ENCODE measurements at places on chromosomes 5 and 9.

- no peak for DNase-seq
These were observed 228.0 kb downstream of the MARCHF11 start for GRCh38 chr5:15951550-15951949.

DNA sequence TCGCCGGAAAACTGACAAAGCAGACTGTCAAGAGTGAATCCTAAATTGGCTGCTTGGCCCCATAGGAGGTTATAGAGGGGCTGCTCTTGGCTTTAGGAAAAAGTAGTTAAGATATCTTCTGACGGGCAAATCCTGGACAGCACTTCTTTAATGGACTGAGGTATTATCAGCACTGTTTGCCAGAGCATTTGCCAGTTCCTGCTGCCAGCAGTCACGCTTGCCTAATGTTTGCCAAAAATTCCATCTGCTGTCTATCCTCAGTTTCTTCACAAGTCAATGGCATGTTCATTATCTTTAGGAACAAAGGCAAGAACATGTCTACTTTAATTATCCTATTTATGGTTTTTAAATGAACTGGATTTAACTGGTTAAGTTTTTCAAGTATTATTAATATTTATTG, 25.8 kb upstream of the SREK1 start:
- DNase-seq = no peak

- DNase-seq = no peak
These were observed 12.3 kb downstream of the PPP2R2B start for GRCh38 chr5:146866263-146866662.

- DNase-seq = no peak
These were observed 60.3 kb upstream of the EPB41L4B start for GRCh38 chr9:109381011-109381729.

- no peak for DNase-seq
These were observed 12.4 kb upstream of the UBAC1 start for GRCh38 chr9:135973277-135974219.

DNA sequence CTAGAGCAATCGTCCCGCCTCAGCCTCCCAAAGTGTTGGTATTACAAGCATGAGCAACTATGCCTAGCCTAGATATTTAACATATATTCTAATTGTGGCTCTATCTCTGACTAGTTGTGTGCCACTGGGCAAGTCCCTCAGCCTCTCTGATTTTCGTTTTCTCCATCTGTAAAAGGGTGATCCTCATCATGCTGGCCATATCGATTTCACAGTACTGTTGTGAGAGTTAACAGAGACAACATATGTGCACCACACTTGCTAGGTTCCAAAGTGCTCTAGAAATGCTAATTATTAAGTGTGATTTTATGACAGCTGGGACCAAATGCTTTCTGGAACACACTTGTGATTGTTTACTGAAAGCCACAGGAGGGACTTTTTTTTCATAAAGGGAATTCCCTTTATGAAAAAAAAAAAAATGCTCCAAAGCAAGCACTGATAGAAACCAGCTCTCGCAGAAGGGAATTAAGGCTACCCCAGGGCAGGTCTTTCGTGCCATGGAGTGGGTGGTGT, 78.5 kb upstream of the EPB41L4B start:
- DNase-seq = no peak

DNA sequence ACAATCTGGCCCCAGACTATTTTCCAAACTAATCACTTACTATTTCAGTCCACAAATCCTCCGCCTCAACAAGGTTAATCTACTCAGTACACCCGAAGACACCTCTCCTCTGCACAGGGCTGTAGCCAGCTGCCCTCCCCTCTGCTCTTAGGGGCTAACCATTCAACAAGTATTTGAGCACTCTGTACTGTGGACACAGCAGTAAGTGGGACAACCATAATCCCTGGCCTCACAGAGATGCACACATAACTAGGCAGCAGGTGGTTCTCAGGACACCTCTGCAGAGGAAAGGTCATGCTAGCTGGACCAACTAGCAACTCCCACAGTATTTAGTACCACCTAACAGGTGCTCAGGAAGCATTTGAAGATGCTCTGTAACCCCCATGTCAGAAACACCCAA, 5.5 kb downstream of the CAMSAP1 start:
- DNase-seq = no peak

GRCh38 chr9:101081641-101082040, 53.1 kb downstream of the PLPPR1 start:
- no peak for DNase-seq

DNA sequence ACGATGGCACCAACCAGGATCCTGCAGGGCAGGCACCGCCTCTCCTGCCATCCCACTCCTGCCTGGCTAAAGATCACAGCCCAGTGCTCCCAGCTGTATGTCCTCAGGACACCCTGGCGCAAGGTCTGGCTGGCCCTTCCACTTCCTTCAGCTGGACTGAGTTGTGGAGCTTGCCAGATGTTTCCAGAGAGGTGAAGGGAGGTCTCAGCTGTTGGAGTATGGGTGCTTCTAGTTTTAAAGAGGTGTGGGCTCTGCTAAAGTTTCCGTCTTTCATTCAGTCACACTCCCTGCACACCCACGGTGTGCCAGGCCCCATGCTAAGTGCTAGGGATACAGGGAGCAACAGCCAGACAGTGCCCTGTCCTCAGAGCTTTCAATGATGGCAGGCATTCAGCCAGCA, 34.1 kb downstream of the C5orf15 start:
- no peak for DNase-seq

DNA sequence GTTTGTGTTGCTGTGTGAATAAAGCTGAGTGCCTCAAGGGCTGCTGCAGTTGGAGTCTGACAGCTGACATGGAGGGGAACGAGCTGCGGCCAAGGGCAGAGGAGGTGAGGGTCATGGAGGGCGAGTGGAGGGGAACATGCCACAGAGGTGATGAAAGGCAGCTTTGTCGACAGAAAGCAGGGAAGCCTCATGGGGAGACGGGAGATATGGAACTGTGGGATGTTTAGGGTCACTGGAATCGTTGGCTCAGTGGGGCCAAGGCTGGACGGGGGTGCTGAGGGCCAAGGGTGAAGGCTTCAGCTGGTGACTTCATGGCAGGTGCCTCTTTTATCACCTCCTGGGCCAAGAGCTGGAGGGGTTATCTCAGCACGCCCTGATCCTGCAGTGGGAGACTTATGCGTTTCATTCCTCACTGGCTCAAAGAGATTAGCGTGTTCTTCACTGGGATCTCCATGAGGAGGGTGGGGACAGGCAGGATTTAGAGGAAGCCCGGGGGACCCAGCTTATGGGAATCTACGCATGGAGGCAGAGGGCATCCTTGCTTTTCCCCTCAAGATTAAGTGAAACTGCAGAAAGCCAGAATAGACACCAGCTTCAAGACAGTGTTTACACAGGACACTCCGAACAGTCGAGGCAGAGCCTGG, 42.2 kb downstream of the FAM240B start:
- no peak for DNase-seq

DNA sequence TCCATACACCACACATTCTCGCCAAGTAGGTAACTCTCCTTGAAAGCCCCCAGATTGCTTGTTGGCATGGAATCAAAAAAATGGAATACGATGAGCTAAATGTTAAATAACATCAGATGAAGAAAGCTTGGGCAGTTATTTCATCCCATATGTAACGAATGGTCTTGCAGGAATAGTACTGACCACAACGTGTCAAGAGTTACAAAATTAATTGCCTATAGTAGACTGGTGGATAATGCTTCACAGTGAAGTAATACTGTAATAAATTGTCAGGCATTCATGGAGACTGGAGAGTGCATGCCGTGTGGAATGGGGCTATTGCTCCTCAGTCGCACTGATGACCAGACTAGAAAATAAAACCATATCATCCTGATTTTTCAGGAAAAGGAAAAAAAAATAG, 1628.7 kb downstream of the MAT2B start:
- no peak for DNase-seq

DNA sequence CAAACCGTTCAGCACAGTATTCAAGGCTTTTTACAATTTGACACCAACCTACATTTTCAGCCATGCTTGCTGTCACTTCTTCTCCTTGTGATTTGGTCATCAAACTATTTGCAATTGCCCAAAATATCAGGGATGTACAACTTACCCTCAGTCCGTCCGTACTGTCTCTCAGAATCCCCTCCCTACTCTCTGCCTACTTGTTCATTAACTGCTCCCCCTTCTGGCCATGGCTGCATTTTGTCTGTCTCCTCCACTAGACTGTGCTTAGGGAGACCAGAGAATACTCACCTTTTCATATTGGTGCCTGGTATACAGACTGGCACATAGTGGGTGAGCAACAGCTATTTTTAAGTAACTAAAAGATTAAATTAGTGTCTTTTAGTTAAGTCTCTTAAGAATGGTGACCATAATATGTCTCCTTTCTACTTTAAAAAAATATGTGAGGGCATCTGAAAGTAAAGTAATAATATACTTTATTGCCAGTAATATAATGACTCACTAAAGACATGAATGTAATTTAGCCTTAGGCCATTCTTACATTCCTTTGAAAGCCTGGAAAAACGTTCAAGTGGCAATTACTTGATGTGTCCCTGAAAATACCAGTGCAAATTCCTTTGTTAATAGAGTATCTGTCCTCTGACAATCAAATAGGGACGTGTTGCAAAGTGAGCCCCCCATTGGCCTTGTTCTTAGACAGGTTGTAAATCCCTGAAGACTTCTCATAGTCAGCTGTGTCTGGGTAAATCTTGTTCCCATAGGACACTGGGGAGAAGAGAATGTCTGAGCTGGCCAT, 27.8 kb downstream of the PRLR start:
- no peak for DNase-seq

GRCh38 chr9:8802242-8802641, 1002.7 kb upstream of the DMAC1 start:
- DNase-seq = no peak

DNA sequence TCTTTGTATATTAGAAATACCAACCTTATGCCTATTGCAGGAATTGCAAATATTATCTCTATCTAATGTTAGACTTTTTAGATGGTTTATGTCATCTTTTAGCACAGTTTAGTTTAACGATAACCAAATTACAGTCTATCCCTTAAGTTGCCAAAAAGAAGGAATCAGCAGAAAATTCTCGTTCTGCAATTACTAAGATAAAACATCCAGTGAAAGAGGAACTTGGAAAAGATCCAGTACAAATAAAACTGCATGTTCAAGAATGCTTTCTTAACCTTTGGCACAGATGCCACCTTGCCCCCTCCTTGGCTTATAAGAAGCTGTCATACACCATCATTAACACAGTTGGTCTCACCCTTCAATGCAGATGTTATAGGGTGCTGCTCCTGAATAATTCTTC, 124.0 kb downstream of the SEMA5A start:
- no peak for DNase-seq

DNA sequence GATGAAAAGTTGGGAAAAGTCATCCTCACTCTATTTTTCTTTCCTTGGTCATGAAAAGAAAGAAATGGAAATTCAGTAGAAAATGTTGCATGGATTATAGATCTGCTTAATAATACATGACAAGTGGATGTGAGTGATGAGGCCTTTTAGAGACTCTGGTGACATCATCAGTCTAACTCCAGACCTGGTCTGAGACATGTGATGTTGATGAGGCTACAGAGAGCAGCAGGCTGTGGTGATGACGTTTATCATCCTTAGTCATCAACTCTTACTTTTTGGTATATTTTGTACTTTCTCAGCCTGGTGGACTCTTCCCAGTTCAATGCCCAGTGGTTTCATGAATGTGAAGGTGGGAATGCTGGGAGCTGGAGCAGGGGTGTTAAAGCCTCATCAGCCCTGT, 116.4 kb downstream of the TTLL11 start:
- no peak for DNase-seq

DNA sequence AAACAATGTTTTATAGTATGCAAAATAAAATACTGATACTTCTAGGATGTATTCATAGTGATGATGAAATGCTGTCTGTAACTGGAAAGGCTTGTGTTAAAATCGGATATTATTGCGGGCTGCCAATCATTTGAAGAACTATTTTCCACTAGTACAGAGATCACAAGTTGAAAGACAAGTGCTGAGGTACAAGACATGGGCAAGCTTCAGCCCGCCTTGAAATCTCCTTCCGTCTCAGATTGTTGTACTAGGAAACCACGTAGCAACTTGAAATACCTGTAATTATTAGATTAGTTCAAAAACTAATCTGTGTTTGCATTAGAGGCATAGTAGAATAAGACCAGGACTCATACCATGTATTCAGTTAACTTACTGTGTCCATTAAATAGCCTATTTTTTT, 218.2 kb downstream of the ARHGEF28 start:
- no peak for DNase-seq

- DNase-seq = no peak
These were observed 43.4 kb upstream of the N4BP3 start for GRCh38 chr5:178069909-178070308.

Measured in stimulated activated CD4-positive, alpha-beta T cell treated with anti-CD3 and anti-CD28 coated beads, Interleukin-1b, Interleukin-23, amount 100 ng/mL, for 1 hour (primary cell).